Stimulated activated CD8-positive, alpha-beta memory T cell treated with anti-CD3 and anti-CD28 coated beads, Interleukin-15, amount 100 ng/mL, for 1 hour (primary cell): ENCODE measurements at places on chromosomes 13 and 19.

DNA sequence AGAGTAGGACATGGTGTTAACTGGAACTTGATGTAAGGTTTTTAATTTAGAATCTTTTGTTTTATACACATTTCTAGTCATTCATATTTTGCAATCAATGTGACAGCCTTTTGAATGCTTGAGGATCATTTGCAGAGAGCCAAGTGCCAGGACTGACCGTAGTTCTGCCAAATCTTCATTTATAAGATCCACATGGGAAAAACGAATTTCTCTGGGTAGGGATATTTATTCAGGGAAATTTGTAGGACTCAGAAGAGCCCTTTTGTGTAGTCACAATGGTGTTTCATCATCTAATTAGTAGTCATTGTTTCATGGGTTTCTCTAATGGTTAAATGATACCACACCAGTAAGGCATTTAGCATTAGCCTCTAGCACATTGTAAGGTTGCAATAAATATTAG, 161.1 kb downstream of the LMO7 start:
- DNase-seq = no peak

GRCh38 chr13:103354171-103354570, 288.0 kb upstream of the SLC10A2 start:
- DNase-seq = no peak

GRCh38 chr19:16160943-16161560, 12.3 kb downstream of the CIB3 start:
- DNase-seq = no peak

DNA sequence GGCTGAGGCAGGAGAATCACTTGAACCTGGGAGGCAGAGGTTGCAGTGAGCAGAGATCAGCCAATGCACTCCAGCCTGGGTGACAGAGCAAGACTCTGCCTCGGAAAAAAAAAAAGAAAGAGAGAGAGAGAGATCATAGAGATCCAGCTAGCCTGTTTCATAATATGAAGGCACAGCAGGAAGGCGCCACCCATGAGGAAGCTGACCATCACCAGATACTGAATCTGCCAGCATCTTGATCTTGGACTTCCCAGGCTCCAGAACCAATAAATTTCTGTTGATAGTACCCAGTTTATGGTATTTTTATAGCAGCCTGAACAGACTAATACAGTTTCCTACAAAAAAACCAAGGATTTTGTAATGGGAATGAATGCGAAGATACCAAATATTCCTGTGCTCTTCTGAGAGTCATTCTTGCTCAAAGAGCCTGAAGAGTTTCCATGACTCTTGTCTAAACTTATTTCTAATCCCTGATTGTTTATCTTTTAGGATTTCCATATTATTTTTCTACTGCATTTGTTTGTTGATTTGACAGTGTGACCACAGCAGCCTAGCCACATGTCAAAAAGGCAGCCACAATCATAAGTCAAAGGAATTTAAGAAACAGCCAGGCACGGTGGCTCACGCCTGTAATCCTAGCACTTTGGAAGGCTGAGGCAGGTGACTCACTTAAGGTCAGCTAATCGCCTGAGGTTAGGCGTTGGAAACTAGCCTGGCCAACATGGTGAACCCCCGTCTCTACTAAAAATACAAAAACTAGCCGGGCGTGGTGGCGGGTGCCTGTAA, 37.7 kb upstream of the PDCD5 start:
- DNase-seq = no peak
